Midbrain (tissue), 1 donor: ENCODE measurements at places on chromosomes 13 and 19.

DNA sequence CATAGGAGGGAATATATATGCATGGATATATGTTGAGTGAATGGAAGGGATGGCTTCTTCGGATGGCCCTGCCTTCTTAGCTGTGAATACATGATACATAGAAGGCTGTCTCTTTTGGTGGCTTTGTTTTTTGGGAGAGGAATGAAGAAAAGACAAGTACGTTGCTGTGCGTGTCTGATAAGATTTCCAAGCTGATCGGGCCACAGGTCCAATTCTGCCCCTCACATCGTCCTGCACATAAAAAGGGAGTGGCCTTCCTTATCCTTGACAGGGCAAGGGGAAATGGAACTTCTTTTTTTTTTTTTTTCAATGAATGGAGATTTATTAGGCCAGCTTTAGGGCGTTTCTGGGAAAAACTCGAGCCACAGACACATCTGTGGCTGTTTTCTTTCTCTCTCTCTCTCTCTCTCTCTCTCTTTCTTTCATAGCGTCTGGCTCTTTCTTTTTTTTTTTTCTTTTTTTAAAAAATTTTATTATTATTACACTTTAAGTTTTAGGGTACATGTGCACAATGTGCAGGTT lies 103.8 kb upstream of the SPATA13 start:
- DNase-seq, result no peak

GRCh38 chr13:94967183-94968039 lies 255.1 kb upstream of the SOX21 start:
- peak; percentile 46 for DNase-seq

DNA sequence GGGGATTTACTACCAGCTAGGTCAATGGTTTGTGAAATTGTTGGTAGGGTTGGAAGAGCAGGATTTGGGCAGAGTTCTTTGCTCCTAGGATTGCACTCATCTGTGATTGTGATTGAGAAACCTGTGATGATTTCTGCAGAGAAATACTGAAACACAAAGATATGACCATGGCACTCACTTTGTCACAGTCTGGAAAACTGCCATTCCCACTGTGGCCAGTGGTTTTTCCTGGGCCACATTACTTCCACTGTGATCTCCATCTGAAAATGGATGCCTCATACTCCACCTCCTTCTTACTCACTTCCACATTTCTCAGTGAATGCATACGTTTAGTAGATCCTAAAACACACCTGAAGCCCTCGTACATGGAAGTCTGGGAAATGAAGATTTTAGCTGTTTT lies 593.2 kb downstream of the LMO7 start:
- no peak for DNase-seq

- DNase-seq, result no peak
Measured at GRCh38 chr19:35459414-35460082, 11.5 kb downstream of the FFAR2 start.

GRCh38 chr19:47865166-47865565 lies 6.1 kb downstream of the TPRX2 start:
- no peak for DNase-seq

- no peak for DNase-seq
Measured at GRCh38 chr13:110677731-110678545, 28.0 kb downstream of the CARS2 start.

DNA sequence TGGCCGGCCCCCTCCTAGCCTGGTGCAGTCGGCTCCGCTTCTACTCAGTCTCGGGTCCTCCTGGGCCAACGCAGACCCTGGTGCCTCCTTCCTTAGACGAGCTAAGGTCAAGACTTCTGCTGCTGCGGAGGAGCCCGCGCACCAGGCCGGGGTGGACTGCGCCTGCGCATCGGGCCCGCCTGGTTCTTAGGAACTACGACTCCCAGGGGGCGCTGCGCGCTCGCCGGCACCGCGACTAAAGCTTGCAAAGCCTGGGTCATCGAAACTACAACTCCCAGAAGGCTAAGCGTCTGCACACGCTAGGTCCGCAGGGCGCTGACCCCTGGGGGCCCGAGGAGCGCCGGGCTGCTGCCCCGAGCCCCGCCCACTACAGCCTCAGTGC lies at the start of gene ZNF835:
TSS of gene ZNF835 (minus strand) at position 145 of the 382 bp plus-strand sequence. CDS start 6,559 bp downstream, outside the sequence.
- DNase-seq, result peak; percentile 97

DNA sequence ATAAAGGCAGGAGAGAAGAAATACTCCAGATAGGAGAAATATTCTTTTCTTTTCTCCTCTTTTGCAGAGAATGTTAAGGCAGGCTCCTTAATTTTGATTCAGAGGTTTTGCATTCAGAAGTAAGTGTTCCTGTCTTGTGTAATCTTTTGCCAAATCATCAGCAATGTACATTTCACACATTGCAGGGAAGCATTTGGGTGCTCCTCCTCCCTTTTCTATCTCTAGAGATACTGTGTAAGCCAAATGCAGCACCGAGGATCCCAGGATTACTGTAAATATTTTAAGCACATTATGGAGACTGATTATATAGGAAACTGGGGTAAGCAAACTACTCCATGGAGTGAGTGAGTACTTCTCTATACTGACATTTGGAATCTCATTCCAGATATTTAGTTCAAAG lies 7.2 kb downstream of the ATP8A2 start:
- no peak for DNase-seq

DNA sequence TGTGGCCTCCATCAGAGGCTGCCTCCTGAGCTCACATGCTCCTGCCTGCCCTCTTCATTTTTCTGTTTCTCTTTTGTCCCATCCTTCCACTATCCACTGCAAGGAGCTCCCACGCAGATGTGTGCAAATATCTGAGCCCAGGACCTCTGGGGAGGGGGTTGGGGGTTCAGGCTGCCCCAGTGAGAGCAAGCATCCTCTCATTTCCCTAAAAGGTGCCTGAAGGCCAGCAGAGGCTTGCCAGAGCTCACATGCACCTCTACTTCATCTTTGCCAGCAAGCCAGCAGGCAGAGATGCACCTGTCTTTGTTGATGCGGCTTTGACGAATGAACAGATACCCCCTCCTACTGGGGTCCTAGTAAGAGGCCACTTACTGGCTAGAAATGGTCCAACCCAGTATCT lies 128.8 kb downstream of the FGF9 start:
- no peak for DNase-seq

DNA sequence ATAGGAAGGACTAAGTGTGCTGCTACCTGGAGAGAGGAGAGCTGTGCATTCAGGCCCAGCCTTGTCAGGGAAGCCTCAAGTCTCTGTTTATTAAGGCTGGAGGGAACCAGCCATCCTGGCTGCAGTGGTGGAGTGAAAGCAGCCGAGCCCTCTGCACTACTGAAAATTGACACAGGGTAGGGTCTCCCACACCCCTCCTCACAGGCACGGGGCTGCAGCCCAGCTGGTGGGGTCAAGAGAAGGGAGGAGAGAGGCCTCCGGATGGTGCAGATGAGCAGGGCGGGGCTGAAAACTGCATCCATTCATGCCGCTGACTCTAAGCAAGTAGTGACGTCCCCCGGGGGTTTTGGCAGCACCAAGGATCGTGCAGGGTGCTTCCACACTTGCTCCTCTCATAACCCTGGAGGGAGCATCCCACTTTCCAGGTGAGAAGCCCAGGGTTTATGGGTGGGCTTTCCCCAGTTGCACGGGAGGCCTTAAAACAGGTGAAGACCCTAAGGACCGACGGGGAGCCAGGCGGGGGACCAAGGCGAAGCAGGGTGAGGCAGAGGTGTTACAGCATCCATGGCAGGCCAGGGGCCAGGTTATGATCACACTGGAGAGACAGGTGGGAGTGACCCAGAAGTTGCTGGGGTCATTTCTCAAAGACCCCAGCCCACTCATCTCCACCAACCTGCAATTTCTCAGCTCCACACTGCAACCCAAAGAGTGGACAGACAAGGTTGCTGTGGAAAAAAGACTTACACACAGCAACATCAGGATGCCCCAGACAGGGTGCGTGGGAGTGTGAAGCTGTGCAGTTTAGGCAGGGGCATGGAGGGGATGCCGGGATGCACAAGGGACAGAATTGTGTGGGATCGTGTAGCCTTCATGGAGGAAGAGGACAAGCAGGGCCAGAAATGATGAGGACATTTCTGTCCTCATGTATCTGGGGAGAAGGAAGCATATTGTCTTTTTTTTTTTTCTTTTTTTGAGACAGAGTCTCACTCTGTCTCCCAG lies 36.8 kb downstream of the VSTM2B start:
- DNase-seq, result no peak

- no peak for DNase-seq
Measured at GRCh38 chr19:35637165-35637564, 4.4 kb upstream of the ETV2 start.

GRCh38 chr13:51225029-51225428 lies 2.8 kb downstream of the FAM124A start:
- DNase-seq, result no peak

DNA sequence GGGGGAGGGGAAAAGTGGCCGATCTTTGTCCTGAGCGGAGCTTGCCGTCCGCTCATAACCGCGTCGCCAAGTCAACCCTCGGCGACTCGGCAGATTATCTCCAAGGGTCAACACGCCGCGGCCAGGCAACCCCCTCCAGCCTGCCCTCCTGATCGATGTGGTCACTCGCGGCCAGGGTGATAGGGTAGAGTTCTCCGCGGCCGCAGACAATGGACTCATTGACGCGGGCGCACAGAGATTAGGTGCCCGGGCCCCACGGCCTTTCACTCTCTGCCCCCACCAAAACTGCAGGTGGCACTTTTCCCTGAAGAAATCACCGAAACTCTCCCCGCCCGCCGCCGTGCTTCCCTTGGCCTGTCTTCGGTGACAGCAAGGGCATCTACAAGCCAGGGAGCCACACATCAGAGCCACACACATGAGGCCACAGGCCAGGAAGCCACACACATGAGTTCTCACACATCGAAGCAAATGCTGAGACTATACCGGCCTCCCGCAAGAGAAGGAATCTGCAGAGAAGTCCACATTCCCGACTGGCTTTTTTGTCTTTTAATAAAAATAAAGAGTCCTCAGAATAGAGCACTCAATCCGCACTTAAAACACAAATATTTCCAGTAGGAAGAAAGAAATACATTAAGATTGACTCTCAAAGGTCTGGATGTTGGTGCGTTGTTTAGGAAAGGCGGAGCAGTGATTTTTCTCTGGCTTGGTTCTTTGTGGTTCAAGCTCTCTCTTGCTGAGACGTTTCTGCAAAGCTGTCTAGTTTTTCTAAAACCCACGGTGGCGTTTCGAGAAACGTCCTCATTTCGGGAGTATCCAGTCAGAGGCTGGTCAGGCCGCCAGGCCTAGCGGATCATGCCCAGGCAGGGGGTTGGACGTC lies 1.5 kb upstream of the PDX1 start:
- no peak for DNase-seq

- DNase-seq, result no peak
Measured at GRCh38 chr19:39557811-39558623, 18.1 kb upstream of the EID2 start.

- DNase-seq, result no peak
Measured at GRCh38 chr13:81493144-81493543, 1152.2 kb upstream of the SPRY2 start.

- no peak for DNase-seq
Measured at GRCh38 chr19:38517321-38517720, 83.8 kb downstream of the RYR1 start.

DNA sequence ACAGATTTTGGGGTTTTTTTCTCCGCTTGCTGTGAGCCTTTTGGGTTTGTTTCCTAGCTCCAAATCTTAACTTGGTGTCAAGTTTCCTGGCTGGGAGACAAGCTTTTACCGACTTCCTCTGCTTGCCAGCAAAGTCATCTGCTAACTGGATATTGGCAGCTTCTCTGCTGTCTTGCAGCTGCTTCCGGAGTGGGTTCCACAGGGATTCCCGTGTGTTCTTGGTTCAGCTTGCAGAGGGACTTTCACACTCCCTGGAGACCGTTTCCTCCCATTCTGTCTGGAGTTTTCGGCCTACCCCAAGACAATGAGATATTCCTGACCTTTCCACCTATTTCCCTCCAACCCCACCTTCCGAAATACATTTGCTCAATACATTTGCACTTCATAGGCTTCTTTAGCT lies 2.2 kb upstream of the COLGALT1 start:
- DNase-seq, result no peak

DNA sequence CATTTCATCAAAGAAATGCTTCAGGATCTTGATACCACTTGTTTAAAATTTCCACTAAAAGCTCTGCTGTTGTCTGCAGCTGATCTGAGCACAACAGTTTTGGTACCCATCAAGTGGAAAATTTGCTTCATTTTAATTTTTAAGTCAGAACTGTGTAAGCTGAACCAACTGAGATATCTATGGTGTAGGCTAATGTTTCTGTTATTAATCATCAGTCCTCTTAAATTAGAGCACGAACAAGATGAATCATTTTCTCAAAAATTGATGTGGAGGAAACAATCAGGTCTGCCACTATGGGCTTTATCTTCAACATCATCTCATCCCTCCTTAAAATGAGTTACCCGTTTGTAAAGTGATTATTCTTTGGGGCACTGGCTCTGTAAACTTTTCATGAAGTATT lies 221.5 kb upstream of the NBEA start:
- DNase-seq, result no peak

GRCh38 chr19:51586103-51586728 lies 15.1 kb downstream of the ZNF175 start:
- DNase-seq, result no peak

DNA sequence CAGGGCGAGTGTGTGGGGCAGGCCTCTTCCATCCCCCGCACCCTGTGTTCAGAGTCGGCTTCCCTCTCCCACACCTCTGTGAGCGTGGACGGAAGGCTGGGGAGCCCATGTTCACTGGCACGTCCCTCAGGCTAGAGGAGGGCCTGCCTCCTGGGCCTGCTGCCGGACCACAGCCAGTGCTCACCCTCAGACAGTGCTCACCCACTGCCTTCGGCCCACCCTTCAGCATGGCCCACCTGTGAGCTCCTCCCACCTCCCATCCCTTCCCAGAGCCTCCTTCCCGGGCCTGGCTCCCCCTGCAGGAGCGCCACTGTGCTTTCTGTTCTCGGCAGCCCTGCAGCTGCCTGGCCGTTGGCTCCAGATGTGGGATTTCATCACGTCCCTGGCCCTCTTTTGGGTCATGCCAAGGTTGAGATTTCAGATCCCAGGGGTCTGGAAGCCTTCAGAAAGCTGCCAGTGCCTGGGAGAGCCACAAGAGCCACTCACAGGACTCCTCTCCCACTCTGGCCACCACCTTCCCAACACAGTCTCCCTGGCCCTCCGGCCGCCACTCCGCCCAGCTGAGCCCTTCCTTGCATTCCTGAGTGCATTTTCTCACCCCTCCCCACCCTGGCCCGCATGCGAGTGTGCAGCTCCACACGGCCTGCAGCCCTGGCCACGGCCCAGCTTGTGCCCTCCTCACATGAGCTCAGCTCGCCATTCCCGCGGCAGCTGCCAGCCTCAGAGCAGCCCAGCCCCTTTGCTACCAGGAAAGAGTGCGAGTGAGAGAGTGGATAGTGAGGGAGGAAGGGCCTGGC lies 25.3 kb downstream of the CAPN12 start:
- DNase-seq, result peak; percentile 53
